Body of pancreas (tissue), 4 donors: ENCODE measurements at places on chromosomes 5 and 9.

GRCh38 chr5:41457094-41457493, 53.3 kb downstream of the PLCXD3 start:
- DNase-seq = no peak

- no peak for DNase-seq
Measured at GRCh38 chr5:86407711-86408110, 210.0 kb upstream of the COX7C start.

DNA sequence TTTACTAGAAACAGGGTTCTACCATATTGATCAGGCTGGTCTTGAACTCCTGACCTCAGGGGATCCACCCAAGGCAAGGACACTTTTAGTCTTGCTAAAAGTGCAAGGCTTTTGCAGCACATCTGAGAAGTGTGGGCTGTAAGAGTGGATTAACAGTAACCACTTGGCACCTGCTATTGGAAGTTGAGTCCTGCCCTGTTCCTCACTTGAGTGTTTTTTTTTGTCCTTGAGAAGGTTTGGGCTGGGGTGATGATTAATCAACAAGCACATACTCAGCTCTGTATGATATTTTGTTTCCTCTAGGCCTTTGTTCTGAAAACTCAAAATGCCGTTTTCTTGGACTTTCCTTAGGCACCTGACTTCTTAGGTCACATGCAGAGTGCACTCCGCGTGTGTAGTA, 37.4 kb downstream of the SNX30 start:
- no peak for DNase-seq

- DNase-seq = no peak
Measured at GRCh38 chr5:39092581-39093351, 18.6 kb upstream of the RICTOR start.

DNA sequence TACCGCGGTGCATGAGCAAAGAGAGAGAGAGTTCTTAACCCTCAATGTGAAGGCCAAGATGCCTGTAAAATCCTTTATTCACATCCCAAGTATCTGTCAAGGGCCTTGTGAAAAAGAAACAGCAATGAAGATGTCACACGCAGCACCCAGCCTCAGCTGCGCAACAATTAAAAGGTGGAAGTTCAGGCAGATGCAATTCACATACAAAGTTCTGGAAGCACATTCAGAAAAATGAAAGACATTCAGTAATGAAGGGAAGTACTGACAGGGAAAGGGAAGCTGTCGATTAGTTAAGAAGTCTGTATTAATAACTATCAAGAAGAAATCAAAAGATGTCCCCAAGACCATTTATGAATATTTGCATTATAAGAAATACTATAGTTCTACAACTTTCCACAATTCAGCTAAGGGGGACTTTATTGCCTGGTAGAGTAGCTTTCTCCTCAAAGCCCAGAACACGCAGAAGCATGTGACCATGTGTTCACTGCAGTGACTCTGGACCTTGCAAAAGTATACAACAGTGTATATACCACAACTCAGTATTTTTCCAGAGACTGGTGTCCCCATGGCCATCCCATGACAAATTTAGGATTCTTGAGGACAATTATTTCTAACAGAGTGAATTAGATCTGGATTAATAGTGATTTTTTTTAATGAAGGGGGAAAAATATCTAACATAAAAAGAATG, 137.5 kb downstream of the CDK5RAP2 start:
- DNase-seq = no peak
